ENCODE measurements at places on chromosomes 12 and 14.

- DNase-seq: no peak
Measured at GRCh38 chr14:80659783-80660182, 281.8 kb downstream of the CEP128 start.

- no peak for DNase-seq
Measured at GRCh38 chr12:18151036-18151435, 61.0 kb upstream of the RERGL start.

DNA sequence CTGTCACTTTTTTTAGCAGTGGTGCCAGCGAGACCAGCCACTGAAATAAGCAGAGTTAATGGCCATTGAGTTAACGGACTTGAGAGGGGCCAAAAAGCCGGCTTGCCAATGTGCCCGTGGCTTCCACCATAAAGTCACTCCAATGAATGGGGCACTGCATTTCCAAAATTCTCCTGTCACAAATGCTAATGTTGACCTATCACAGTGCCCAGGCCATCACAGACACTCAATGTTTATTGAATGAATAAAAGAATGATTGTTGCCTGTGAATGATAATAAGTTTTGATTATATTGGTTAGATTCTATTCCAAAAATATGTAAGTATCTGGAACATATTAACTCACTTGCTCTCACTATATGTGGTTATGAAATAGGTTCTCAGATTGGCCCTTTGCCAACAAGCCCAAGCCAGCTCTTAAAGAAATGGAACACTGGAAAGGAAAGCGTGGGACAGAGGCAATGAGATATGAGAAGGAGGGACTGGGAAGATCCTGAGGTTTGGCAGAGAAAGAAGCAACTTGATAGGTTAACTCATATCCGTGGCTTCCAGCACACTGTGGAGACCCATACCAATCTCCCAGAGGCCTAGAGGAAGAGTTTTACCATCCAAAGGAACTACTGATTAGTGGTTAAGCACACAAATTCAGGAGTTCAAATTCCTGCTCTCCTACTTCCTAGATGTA, 108.7 kb downstream of the BTG1 start:
- no peak for DNase-seq

- no peak for DNase-seq
Measured at GRCh38 chr12:5192726-5193125, 149.0 kb downstream of the KCNA5 start.

DNA sequence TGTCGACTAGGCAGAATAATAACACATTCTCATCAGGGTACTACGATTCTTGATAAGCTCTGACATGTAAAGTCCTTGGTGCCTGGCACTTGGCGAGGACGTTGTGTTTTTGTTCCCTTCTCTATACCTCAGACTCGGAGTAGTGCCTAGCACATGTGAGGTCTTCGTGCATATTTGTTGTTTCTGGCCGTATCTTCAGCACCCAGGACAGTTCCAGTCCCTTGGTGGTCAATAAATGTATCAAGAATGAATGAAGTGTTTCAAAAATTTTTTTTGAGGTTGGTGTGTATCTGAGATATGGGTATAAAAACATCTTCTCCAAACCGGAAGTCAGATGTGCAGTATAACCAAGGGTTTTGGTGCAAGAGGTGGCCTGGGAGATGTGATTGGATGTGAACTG, 198.2 kb downstream of the AACS start:
- no peak for DNase-seq

- peak; percentile 22 for DNase-seq
Measured at GRCh38 chr12:27607591-27607990, 83.6 kb downstream of the PPFIBP1 start.

- no peak for DNase-seq
Measured at GRCh38 chr12:14643251-14643650, 53.1 kb downstream of the GUCY2C start.

GRCh38 chr14:96095581-96096476, 56.7 kb downstream of the C14orf132 start:
- no peak for DNase-seq

GRCh38 chr14:75409316-75410205, 18.3 kb upstream of the JDP2 start:
- DNase-seq: no peak

DNA sequence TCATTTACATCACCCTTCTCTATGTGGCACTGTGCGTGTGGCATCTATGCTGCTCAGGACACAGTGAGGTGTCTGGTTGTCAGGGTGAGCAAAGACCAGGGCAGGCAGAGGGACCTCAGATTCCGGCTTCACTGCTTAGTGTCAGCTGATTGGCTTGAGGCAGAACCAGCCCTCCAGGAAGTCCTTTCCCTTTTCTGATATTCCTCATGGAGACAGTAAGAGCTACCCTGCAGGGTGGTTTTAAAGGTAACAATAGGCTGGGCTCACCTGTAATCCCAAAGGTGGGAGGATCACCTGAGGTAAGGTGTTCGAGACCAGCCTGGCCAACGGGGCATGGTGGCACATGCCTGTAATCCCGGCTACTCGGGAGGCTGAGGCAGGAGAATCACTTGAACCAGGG, 129.3 kb upstream of the AMIGO2 start:
- DNase-seq: no peak

DNA sequence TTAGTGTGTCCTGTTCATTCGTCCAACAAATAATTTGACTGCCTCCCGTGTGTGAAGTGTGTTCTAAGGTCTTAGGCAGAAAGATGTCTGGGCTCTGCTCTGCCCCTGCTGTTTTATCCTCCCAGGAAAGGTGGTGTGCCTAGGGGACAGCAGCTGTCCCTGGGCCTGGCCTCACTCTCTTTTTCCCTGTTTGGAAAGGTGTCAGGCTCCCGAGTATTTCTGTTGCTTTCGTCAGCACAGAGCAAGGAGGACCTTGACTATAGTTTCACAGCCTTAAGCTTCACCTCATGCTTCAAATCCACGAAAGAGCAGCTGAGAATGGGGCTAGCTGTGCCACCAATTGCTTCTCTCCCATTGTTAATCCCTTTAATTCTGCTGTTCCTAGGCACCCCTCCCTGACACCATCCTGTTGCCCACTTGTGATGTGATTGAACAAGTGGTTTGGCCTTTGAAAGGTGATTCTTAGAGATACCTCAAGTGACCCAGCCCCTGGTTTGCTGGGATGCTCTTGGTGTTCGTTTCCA, 54.2 kb downstream of the TGFB3 start:
- no peak for DNase-seq

GRCh38 chr12:24630446-24630845, 318.5 kb downstream of the BCAT1 start:
- DNase-seq: no peak

- DNase-seq: no peak
Measured at GRCh38 chr14:29035134-29035533, 268.5 kb downstream of the FOXG1 start.

DNA sequence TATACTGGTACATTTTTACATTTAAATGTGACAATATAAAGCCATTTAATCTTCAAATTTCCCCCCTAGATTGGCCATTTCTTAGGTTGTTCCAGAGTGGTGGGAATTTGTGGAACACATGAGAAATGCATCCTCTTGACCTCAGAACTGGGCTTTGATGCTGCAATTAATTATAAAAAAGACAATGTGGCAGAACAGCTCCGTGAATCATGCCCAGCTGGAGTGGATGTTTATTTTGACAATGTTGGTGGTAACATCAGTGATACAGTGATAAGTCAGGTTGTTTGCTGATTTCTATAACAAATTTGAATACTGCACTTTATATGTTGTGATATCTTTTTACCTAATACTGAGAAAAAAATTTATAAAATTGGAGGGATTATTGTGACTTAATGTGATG, 7.6 kb upstream of the ZNF410 start:
- DNase-seq: no peak

DNA sequence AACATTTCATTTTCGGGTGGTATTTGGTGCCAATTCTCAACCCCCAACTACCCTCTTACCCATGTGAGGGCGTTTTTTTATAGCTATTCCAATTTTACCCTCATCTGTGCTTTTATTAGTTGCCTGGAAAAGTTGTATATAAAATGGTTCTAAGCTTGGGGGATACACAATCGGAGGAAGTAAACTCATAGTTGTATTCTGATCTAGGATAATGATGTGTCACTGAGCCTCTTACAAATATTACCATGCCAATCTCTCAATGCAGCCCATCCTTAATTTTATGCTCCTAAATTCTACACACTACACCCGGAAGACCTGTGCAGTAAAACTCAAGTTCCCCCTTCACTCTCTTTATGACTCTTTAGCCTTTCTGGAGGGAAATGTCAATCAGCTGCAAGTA, 1206.5 kb upstream of the FLRT2 start:
- no peak for DNase-seq

DNA sequence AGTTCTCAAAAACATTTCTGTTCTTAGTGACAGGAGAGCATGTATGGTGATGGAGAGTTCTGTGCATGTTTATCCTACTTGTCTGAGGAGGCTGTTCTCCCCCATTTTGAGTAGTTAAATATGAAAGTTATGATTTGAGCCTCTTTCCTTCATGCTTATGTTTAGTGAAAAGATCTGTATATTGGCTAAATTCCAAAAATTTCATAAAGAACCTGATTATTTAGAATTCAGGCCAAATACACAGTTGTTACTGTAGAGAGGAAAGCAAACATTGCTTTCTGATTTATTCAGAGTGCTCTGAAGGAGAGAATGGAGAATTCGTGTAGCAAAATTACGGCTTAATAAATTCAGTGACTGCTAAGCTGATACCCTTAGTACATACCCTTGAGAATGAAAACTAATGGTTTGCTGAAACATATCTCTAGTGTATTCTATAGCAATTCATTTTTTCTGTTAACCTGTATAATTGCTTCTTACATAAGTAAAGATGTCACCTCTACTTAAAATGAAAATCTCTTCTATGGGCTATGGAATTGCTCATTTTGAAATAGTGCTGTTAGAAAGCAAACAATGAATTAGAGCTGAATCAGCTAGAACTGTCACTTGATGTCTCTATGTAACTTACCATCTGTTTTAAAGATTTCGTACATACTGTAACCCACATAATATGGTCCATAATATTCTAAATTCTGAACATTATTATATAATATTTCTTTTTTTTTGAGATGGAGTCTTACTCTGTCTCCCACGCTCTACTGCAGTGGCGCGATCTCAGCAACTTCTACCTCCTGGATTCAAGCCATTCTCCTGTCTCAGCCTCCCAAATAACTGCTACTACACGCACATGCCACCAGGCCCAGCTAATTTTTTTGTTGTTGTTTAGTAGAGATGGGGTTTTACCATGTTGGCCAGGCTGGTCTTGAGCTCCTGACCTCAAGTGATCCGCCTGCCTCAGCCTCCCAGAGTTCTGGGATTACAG, 417.0 kb upstream of the RGS6 start:
- DNase-seq: no peak

- DNase-seq: no peak
Measured at GRCh38 chr12:46554460-46554859, 181.9 kb upstream of the SLC38A2 start.

All from suppressor macrophage treated with lipopolysaccharide for 1 hour (primary cell).